ENCODE measurements at places on chromosomes 1 and 21. TPM values are rescaled to one million over a fixed set of nuclear protein-coding genes. Genes with fewer than 3 reads are reported as not detected.

DNA sequence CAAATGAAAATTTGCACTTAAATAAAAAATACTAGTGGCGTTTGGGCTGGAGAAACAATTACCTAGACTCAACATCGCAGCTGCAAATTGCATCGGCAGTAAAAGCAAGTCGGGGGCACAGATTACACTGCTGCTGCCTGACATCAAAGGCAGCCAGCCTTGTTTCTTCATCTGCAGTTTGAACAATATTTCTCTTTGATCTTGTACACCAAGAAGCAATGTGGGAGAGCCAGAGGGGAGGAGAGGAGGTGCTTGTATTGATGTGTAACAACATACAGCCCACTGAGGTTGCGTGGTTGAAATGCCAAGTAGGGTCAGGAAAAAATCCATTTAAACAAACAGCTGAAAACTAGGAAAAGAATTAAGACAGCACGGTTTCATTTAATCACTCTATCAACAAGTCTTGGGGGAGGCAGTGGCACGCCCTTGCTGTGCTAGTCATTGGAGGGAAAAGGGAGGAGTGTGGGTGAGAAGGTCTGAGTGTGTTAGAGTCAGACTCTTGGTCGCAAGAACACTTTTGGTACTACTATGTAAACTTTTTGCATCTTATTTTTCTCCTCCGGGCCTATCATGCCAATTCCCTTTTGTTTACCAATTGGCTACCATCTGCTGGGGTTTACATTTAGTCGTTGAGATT is 456.5 kb downstream of the OMA1 start:
- no peaks in the 10 kb centered on the region for H3K27me3 ChIP-seq
- H3K36me3 ChIP-seq, result no peaks in the 10 kb centered on the region

DNA sequence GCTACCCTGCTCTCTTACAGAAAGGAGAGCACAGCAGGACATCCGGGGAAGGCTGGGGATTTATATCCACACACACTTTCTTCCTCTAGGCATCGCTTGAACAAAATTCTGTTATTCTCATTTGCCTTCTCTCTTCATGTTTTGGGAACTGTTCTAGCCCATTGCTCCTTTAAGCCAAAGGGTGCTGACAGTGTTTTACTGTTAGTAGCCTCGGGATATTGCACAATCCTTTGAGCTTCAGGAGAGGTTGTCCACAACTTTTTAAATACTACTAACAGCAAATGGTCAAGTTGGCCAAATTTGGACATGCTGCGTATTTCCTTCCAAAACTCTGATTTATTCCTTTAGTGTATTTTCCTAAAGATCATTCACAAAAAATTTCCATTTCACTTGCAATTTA is 579.2 kb upstream of the RGS18 start:
- DNase-seq, result no peak
- H3K27me3 ChIP-seq, result no peaks in the 10 kb centered on the region
- H3K4me1 ChIP-seq, result no peaks in the 10 kb centered on the region
- H3K27ac ChIP-seq, result no peak overlapping the region
- no peak overlapping the region for H3K4me3 ChIP-seq

- H3K4me1 ChIP-seq, result peaks cover 24% of the 10 kb centered on the region
- no peak for DNase-seq
- no peak overlapping the region for H3K27ac ChIP-seq
- no peaks in the 10 kb centered on the region for H3K27me3 ChIP-seq
- no peak overlapping the region for H3K4me3 ChIP-seq
Measured at GRCh38 chr1:70483342-70483741, 72.3 kb downstream of the CTH start.

DNA sequence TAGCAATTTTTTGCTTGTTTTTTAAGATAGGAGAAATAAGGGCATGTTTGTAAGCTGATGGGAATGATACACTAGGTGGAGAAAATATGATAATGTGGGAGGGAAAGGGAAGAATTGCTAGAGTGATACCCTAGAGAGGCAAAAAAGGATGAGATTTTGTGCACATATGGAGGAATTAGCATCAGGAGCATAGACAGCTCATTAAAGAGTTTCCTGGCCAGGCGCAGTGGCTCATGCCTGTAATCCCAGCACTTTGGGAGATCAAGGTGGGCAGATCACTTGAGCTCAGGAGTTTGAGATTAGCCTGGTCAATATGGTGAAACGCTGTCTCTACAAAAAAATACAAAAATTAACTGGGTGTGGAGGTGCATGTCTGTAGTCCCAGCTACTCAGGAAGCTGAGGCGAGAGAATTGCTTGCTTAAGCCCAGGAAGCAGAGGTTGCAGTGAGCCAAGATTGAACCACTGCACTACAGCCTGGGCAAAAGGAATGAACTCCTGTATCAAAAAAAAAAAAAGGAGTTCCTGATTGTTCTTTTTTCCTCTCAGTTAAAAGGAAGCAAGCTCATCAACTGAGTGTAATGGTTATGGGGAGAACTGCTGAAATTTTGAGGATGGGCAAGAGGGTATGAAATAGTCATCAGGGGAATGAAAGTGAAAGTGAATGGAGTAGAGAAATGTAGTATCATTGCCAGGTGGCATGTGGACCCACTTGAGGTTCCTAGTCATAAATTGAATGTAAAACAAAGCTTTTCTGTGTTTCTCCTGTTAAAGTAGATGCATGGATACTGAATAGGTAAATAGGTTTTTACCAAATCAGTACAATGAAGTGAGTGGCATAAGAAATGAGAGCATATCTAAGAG is 35.5 kb downstream of the SH3GLB1 start:
- no peaks in the 10 kb centered on the region for H3K4me1 ChIP-seq
- no peaks in the 10 kb centered on the region for H3K27me3 ChIP-seq
- no peak for DNase-seq
- H3K27ac ChIP-seq, result no peak overlapping the region
- peaks cover 24% of the 10 kb centered on the region for H3K36me3 ChIP-seq

DNA sequence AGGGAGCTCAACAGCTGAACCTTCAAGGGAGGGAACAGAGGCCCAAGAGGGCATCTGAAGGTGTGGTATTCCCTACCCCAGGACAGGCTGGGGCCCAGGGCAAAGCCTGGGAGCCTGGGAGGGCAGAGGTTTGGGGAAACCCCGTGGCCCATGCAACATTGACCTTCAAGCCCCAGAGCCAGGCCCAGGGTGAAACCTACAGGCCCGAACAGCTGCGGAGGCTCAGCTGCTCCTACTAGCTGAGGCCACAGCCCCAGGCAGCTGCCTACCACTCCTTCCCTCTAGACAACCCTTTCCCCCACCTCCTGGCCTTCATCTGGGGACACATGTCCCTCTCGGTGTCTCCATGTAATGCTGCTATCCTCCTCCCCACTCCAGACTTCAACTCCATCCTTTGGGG is 3.2 kb downstream of the LAD1 start:
- no peaks in the 10 kb centered on the region for H3K4me1 ChIP-seq
- no peak for DNase-seq
- peaks cover 78% of the 10 kb centered on the region for H3K27me3 ChIP-seq
- H3K36me3 ChIP-seq, result no peaks in the 10 kb centered on the region
- H3K4me3 ChIP-seq, result no peak overlapping the region

- no peak overlapping the region for H3K27ac ChIP-seq
- H3K4me3 ChIP-seq, result no peak overlapping the region
- DNase-seq, result no peak
Measured at GRCh38 chr1:61659061-61659460, 65.9 kb downstream of the TM2D1 start.

- no peak overlapping the region for H3K27ac ChIP-seq
- no peak for DNase-seq
- no peaks in the 10 kb centered on the region for H3K36me3 ChIP-seq
Measured at GRCh38 chr1:206006946-206007345, 3.8 kb upstream of the RAB7B start.

GRCh38 chr1:11571906-11572616 is 82.2 kb downstream of the FBXO2 start:
- no peak for DNase-seq
- H3K27me3 ChIP-seq, result peaks cover 38% of the 10 kb centered on the region
- no peak overlapping the region for H3K4me3 ChIP-seq
- no peak overlapping the region for H3K27ac ChIP-seq
- H3K4me1 ChIP-seq, result no peaks in the 10 kb centered on the region

Gene CD101
- not detected for total RNA-seq
